ENCODE measurements at places on chromosomes 4 and X.
A peak's percentile ranks its signal among the peaks of the same experiment; 100 is the strongest.

DNA sequence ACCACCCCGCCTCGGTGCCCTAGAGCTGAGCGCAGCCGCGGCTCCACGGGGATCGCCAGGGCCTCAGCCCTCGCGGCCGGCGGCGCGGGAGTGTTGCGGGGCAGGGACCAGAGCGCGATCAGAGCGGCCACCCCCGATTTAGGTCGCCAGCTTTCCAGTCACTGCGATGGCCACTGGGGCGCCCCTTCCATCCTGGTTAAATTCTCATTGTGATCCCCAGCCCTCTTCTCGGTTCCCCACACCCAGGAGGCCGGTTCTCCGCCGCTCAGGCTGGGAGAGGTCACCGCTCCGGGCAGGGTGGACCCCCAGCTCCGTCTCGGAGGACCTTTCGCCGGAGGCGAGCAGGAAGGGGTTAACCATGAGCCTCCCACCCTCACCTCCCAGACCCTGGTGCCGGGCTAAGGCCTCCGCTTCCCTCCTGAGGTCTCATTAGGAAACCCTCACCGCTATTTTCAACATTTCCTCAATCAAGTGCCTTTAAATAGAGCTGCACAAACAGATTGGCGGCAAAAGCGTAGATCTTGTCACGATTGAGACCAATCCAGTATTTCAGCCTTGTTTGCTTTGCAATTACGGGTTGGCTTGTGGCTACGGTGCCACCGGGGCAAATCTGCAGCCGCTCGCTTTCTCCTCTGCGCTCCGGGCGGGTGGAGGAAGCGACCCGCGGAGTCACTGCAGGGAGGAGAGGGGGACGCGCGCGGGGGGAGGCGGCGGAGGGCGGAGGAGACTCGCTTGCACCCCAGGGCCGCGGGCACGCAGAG, 8.3 kb upstream of the HAND2 start:
- DNase-seq: no peak

DNA sequence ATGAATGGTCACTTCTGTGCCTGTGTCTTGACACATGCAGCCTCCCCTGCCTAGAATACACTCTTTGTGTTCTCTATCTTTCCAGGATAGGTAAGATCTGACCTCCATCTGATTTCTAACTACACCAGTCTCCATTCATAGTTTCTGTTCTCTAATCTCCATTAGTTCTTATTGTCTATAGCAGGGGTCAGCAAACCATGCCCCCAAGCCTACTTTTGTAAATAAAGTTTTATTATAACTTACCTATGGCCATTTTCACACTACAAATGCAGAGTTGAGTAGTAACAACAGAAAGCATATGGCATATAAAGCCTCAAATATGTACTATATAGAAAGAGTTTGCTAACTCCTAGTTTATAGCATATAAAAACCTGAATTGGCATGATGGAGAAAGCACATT, 37.6 kb upstream of the H2AZ1 start:
- no peak for DNase-seq

DNA sequence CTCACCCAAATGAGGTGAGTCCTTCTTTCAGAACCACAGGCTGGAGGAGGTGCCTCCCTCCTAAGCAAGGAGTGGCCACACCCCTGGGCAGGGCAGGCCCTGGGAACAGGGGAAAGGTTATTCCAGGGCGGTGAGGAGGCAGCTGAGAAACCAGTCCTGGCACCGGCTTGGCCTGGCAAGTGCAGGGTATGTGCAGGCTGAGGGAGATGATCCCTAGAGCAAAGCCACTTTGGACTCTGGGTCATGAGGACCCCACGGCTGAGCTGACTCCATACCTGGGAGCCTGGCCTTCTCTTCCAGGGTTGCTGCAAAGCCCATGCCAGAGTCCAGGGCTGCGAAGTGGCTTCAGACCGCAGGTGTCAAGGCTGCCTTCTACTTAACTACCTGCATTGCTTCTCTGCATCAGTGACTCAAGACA, 49.5 kb upstream of the HELT start:
- no peak for DNase-seq

- DNase-seq: no peak
Measured at GRCh38 chrX:85499400-85499799, 119.9 kb upstream of the POF1B start.

DNA sequence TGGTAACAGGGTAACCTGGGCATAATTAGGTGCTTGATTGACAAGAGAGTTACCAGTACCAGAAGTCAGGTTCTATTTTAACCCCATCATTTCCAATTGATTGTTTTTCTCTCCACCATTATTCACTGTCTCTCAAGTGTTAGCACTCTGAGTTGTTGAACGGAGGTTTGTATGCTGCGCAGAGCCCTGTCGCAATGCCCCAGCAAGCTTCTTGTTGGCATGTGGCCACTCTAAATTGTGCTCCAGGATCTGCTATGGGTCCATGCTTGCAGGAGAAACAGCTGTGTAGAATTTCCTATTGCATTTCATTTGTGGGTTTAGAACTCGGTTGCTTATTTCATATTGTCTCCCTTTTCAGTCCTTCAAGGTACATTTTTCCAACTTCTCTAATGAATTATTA, 98.2 kb downstream of the KLHL8 start:
- DNase-seq: no peak

GRCh38 chr4:137659431-137659830, 127.1 kb upstream of the PCDH18 start:
- no peak for DNase-seq

DNA sequence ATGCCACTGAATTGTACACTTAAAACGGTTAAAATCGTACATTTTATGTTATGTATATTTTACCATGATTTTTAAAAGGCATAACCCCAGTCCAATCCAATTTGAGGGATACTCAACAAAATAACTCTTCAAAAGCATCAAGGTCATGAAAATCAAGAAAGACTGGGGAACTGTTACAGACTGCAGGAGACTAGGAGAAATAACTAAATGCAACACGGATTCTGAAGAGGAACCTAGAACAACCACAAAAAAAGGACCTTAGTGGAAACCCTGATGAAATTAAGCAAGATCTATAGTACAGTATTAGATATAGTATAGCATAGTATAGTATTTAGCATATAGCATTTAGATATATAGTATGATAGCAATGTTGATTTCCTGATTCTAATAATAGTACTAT, 26.8 kb downstream of the SH3KBP1 start:
- DNase-seq: no peak

DNA sequence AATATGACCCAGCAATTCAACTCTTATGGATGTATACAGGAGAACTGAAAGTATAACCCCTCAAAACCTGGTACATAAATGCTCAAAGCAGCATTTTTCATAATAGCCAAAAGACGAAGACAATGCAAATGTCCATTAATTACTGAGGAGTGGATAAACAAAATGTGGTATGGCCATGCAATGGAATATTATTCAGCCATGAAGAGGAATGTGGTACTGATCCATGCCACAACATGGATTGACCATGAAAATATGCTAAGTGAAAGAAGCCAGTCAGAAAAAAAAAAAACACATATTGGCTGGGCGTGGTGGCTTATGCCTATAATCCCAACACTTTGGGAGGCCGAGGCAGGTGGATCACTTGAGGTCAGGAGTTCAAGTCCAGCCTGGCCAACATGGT, 74.5 kb upstream of the PLS3 start:
- DNase-seq: no peak

DNA sequence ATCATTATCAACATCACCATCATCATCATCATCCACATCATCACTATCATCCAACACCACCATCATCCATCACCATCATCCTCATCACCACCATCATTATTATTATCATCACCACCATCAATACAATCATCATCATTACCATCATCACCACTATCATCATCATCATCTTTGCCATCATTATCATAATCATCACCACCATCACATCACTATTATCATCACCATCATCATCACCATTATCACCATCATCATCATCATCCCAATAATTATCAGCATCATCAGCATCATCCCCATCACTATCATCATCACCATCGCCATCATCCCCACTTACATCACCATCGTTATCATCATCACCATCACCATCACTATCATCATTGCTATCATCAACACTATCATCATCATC, 1021.9 kb upstream of the PRKX start:
- no peak for DNase-seq

DNA sequence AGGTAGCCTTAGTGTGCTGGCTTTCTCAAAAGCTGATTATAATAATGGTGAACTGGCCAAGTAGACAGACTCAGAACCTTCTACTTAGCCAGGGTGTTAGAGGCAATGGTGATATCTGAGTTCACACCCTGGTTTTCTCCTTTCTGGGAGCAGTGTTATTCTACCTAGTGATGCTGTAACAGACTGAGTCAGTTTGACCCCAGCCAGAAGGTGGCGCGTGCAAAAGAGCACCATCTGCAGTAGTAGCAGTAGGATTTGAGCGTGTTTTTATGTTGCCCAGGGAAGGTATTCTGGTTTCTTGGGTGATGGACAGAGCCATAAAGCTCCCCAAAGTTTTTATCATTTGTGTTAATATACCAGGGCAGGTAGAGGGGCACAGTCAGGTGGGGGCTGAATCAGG, 143.8 kb upstream of the CPXCR1 start:
- no peak for DNase-seq

DNA sequence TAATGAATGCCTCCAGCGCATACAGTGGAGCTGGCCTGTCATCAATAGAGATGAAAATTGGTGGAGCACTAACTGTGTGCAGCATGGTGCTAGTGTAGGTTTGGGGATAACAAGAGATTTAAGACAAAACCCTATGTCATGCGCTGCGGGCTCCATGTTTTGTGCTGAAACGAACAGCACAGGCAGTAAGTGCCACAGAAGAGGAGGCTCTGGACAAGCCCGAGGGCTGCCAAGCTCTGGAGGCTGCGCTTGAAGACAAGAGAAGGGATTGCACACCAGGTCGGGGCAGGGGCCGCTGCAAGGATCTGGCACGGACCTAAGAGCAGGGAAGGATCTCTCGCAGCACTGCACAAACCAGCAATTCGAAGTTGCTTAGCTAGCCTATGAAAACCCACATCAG, 35.5 kb downstream of the TENM3 start:
- no peak for DNase-seq

- DNase-seq: no peak
Measured at GRCh38 chr4:139735381-139736273, 70.0 kb downstream of the MGST2 start.

DNA sequence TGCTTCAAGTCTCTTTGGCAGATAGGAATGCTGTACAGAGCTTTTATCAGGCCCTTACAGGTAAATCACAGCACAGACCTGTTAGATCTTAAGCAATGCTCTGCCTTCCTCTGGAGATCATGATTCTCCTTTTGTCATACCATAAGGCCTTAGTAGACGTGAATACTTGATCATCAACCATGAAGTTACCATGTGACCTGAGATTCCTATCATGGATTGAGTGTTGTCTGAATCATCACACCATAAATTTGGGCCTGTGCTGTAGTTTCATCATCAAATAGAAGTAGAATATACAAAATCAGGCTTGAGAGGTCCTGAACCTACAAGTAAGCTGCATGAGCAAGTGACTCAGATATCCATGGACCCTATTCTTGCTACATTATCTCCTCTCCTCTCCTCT, 466.8 kb upstream of the INTU start:
- no peak for DNase-seq

GRCh38 chrX:22748093-22748999, 251.4 kb upstream of the DDX53 start:
- peak; percentile 2 for DNase-seq

- no peak for DNase-seq
Measured at GRCh38 chr4:41969671-41970070, 11.9 kb upstream of the DCAF4L1 start.

GRCh38 chrX:43552156-43552555, 103.9 kb upstream of the MAOA start:
- DNase-seq: no peak

- DNase-seq: no peak
Measured at GRCh38 chrX:11421805-11422524, 128.8 kb downstream of the AMELX start.

GRCh38 chrX:37371578-37371991, 22.4 kb downstream of the PRRG1 start:
- no peak for DNase-seq

DNA sequence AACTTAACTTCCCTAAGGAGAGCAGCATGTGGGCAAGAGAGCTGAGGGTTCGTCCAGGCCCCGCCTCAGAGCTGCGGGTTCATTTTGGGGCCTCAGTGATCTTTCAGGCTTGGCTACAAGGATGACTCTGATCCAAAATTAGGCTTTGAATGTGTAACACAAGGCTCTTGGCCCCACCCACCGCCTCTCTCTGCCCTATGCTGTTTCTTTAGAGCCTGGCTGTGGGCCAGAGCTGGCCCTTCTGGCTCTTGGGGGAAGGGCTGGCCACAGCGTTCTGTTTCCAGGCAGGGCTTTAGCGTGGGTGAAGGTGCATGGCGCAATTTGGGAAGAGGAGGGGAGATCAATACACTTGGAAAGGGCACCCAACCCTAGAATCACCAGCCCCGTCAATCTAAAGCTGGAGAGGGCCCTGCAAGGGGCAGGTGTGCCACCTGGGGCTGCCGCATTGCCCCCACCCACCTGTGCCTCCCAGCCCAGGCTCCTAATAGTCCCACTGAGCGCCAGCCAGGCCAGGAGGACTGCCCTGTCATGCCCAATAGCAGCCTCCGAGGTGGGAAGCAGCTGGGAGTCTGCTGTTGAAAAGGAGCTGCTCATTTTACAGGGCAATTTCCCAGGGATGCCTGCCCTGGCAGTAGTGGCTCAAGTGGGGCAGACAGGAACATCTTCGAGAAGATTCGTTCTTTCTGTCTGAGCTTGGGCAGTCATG, 84.5 kb upstream of the MAML3 start:
- DNase-seq: no peak

- DNase-seq: no peak
Measured at GRCh38 chr4:41658163-41658562, 90.4 kb downstream of the PHOX2B start.

GRCh38 chr4:101604976-101605375, 185.6 kb upstream of the BANK1 start:
- DNase-seq: no peak

- no peak for DNase-seq
Measured at GRCh38 chr4:147640331-147640730, 23.1 kb downstream of the TMEM184C start.

- no peak for DNase-seq
Measured at GRCh38 chr4:150079081-150079581, 886 bp downstream of the DCLK2 start.

DNA sequence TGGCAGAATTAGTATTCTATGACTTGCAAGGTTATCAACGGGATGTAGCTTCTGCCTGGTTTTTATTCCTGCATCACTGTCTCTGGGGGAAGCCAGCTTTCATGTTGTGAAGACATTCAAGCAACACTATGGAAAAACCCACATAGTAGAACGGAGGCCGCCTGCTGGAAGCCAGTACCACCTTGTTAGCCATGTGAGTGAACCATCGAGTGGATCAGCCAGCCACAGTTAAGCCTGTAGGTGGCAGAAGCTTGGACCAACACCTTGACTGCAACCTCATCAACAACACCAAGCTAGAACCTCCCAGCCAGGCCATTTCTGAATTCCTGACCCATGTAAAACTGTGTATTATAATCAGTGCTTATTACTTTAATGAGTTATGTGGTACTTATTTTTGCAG, 538.2 kb downstream of the KCNIP4 start:
- no peak for DNase-seq

DNA sequence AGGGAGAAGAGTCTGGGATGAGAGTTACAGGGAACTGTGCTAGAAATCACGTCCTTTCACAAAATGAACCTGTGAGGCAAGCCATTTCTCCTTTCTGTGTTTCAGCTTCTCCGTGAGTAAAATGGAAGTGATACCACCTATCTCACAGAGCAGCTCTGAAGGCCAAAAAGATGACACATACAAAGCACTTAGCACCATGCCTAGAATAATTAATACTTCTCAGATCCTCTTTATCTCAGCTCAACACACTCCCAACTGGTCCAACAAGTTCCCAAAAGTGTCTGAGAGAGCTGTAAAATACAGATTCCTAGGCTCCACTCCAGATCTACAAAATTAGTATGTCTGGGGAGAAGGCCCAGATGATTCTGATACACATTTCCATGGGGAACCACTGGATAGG, 38.3 kb downstream of the LHFPL1 start:
- no peak for DNase-seq
